Endothelial cell (in vitro differentiated cells): ENCODE measurements at places on chromosomes 6 and 20.
A peak's percentile ranks its signal among the peaks of the same experiment; 100 is the strongest.

DNA sequence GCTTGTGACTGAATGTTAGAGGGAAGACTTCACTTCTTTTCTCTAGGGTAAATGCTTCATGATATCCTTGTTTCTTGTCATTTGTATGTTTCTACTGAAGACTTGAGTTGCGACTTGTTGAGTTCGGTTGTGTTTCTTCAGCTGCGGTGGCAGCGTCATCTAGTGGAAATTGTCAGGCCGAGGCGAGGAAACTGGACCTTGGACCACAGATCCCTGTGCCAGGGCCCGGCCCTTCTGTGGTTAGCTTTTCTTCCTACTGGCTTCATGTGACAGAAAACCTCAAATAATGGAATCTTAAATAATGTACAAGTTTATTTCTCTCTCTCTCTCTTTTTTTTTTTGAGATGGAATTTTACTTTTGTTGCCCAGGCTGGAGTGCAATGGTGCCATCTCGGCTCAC is 12.4 kb downstream of the MTHFD1L start:
- DNase-seq = no peak

- DNase-seq = no peak
Measured at GRCh38 chr20:64064145-64064698, 1.2 kb downstream of the TCEA2 start.

- DNase-seq = peak; percentile 55
Measured at GRCh38 chr6:11575408-11576033, 38.0 kb downstream of the TMEM170B start.

DNA sequence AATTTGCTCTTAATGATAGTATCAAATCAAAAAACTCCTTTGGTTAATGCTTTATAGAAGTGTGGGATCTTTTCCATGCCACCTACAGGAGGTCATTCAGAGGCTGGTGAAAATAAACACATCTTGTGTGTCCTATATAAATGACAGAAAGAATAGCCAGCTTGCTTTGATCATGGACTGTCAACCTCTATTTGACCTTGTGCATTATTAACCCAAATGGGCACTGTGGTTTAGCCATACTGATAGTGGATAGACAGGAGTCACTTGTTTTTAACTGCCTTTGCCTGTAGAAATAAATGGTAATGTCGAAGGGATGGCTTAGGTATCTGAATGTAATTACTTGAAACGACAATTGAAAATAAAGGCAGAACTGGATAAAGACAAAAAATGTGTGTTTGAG is 123.8 kb downstream of the CDKAL1 start:
- no peak for DNase-seq

DNA sequence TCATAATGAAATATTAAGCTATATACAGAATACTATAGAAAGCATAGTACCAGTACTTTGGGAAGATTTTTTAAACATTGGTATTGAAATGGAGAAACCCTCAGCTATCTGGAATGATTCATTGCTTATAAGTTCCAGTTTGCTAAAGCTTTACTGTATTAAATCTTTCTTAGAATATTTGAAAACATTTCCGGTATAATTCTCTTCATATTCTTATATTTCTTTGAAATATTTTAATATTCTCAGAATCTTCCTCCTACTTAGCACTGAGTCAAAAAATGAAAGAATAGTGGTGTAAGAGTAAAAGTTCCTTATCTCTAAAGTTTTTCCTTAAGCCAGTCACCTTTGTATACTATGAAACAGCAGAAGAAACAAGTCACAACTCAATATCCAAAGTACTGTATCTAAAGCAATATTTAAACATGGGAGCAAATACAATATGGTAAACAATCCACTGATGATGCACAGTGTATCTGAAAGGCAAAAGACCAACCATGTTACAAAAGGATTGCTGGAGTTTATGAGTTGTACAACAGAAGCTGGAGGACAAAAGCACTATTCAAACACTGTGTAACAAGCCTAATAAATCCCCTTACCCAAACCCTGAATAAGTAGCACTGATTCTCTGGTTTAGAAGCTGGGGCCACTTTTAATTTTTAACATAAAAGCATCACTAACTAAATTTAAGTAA is 102.1 kb downstream of the PRDM1 start:
- DNase-seq = no peak

GRCh38 chr6:160995271-160995670 is 3.7 kb downstream of the MAP3K4 start:
- DNase-seq = no peak

GRCh38 chr6:11350294-11350693 is 117.8 kb upstream of the NEDD9 start:
- DNase-seq = no peak

DNA sequence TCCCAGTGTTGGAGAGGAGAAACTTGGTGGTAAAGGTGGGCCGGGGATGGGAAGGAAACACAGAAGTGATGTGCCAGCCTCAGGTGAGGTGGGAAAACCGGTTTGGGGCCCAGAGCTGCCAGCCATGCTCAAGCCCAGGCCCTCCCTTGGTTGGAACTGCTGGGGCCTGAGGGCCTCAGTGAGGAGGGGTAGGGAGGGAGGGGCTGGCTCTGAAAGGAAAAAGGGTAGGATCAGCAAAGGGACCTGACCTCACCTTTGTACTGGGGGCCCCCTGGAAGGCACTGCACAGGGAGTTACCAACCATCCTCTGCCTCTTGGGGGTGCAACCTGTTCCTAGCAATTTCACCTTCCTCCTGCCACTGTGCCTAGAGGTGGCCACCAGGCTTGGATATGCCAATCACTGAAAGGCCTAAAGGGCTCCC is 1.8 kb upstream of the SPEF1 start:
- DNase-seq = no peak

GRCh38 chr6:125302840-125303511 is 1.2 kb upstream of the HDDC2 start:
- no peak for DNase-seq

GRCh38 chr6:162217811-162218493 is 509.6 kb downstream of the PRKN start:
- no peak for DNase-seq

- no peak for DNase-seq
Measured at GRCh38 chr6:31901415-31901952, 402 bp downstream of the ZBTB12 start.

GRCh38 chr6:93678841-93679454 is 259.6 kb upstream of the EPHA7 start:
- DNase-seq = no peak

DNA sequence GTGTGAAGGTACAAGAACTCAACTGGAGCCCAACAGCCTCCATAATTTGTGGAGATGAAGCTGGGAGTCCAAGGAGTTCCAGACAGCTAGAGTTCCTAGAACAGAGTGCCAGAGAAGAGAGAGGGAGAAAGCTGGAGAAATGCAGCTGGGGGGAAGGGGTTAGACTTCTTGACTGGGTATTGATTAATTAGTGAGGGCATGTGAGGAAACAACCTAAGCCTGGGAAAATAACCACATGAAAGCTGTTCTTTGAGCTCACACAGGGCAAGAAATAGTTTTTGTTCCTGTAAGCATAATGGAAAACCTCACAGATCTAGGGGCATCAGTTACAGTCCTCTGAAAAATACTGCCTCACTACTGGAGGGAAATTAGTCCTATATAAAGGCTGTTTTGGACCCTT is 230.5 kb upstream of the FKBP1C start:
- DNase-seq = no peak

DNA sequence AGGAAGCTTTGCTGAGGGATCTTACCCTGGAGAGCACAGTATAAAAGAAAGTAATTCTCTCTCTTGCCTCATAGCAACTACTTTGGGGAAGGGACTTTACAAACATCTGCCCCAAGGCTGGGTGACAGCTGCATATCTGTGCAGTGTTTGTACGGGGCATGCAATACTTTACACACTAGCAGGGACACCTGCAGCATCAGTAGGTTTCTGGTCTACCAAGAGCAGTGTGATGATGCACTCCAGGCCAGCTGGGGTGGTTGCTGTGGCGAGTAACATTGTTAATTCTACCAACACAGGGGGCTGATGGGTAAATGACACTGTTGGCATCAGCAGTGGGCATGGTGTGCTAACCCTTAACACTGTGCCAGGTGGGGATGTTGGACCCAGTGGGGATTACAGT is 48.0 kb downstream of the ADTRP start:
- no peak for DNase-seq

GRCh38 chr6:1200409-1201101 is 111.3 kb upstream of the FOXQ1 start:
- DNase-seq = no peak
